ENCODE measurements at places on chromosomes 2 and 18.

DNA sequence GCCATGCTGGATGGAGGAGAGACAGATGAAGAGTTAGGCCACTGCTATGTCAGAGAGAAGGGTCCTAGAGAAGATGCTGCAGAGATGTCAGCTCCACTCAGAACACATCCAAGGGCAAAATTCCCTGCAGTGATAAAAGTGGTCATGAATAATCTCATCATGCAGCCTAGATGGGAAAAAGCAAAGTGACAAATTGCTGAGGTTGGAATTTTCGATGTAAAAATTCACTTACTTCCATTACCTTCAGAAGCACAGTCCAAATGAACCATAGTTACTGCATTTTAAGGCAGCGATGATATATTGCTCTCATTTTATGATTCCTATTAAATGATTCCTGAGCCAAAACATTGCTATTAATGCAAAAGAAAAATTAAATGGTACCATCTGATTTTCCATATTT is 16.4 kb downstream of the ANKRD29 start:
- DNase-seq: no peak

DNA sequence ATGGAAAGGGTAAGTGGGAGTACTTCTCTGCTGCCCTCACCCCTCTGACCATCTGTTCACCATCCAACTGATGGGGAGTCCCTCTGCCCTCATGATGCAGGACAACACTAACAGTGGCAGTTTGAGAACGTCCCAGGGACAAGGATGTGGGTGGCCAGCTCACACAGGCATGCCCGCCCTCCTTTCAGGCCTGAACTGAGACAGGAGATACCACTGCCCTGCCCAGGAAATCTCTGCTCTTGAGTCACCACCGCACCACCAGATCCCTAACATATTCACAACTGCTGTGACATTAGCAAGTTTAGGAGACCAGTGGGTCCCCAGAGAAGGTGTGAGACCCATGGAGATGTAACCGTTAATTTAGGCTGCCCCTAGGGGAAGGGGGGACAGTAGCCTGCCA is 66.2 kb downstream of the TRAPPC8 start:
- no peak for DNase-seq

DNA sequence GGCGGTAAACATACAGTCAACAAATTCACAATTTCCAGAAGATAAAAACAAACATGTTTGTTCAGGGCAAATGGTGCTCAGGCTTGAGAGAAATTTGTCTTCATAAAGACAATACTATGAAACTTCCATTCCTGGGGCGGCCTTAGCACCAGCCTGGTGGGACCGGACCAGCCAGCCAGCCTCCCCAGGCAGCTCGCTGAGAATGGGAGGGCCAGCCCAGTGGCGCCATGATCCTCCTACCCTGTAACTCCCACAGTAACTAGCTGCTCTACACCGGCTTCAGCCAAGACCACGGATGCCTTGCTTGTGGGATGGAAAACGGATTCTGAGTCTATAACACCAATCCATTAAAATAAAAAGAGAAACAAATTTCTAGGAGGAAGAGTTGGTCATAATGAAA is 24.2 kb upstream of the FHOD3 start:
- DNase-seq: no peak

DNA sequence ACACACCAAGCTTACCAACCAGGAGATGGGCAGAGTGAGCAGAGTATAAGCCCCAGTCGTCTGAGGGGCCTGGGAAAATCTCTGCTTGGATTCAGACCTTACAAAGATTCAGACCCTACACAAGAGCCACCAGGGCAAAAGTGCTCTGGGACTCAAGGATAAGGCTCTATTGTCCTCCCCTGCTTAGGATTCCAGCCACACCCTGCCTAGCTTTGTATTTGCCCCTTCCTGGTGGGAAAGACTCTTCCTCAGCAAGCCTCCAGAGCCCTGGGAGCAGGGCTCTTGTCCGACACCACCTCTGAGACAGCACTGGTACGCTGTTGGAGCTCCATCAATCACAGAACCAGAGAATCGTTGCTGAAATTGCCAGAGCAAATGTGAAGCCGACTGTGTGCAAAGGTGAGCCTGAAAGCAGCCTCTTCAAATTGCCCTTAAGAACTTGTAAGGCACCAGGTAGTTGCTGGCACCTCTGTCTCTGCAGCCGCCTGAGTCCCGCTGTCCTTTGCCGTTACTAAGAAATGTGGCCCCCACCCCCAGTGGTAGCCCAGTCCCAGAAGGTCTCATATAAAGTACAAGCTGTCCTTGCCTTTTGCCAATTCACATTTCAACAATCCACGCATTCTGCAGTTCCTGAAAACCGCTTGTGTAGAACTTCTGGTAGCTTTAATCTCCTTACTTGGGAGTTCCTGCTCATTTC is 148.7 kb downstream of the CTIF start:
- DNase-seq: no peak

Data from CD4-positive, alpha-beta T cell treated with Interleukin-2 at 100 ng/mL for 4 hours (primary cell).